ENCODE measurements at places on chromosomes 6 and 20. TPM values are rescaled to one million over a fixed set of nuclear protein-coding genes. Genes with fewer than 3 reads are reported as not detected.

Gene ME1
- total RNA-seq, result 10.1 TPM

Gene CRISP3
- total RNA-seq, result 117 TPM

Gene PRPH2
- 0.91 TPM for total RNA-seq

Gene FAXC
- 2.7 TPM for total RNA-seq

Gene TFAP2D
- total RNA-seq, result not detected

DNA sequence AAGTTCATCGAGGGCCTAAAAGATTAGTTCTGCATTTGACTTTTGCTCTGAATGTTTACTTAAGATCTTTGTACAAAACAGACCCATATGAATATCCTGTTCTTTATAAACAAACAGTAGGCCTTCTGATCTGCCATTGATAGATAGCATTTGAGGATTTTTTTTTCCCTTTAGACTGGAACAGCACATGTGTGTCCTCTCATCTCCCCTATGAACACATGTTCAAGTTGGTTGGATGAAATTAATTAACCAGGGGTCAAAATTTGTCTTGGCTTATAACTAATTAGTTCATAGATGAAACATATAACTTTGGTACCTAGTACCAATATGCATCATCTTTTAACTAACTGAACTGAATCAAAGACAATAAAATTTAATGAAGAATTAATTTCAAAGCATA, 81.3 kb downstream of the AK9 start:
- no peak for DNase-seq

DNA sequence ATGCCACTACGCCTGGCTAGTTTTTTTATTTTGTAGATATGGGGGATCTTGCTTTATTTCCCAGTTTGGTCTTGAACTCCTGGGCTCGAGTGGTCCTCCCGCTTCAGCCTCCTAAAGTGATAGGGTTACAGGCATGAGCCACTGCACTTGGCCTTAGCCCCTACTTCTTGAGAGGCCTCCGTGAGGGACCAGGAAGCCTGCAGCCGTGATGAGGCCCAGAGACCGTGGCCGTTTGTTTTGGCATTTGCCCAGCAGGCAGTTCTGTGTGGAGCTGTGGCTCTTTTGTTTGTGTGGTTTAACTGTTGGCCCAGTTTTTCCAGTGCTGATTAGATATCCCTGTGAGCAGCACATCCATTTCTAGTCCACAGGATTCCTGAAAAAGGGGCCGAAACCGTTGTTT, 39.8 kb downstream of the SRSF3 start:
- DNase-seq, result peak; percentile 81

- no peak for DNase-seq
Observed at GRCh38 chr6:142079130-142079529, 53.6 kb upstream of the GJE1 start.

GRCh38 chr6:74044417-74045096, 348.6 kb downstream of the CD109 start:
- DNase-seq, result no peak

DNA sequence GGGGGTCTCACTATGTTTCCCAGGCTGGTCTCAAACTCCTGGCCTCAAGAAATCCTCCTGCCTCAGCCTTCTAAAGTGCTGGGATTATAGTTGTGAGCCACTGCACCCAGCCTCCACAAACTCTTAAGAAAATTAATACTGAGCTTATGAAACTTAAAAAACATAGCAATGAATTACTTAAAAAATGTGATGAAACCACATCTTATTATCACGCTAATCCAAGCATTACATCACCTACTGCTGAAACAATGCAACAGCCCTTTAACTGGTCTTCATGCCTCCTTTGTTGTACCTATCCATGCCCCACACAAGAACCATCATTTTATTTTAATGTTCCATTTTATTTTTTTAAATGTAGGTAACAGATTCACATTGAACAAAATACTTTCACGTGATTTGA, 24.9 kb downstream of the SESN1 start:
- no peak for DNase-seq

GRCh38 chr6:160055813-160056212, 65.8 kb upstream of the SLC22A1 start:
- no peak for DNase-seq

DNA sequence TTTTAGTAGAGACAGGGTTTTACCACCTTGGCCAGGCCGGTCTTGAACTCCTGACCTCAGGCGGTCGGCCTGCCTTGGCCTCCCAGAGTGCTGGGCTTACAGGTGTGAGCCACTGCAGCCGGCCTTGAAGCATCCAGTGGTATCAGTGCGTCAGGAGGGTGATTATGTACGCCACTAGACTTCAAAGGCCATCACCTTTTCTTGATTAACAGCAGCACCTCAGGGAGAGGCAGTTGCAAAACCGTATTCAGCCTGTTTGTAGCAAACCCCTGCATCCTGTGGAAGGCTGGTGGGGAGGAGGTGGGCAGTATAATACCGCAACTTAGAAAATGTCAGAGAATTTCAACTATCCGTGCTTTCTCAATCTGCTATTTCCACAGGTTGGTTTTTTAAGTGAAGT, 27.3 kb upstream of the SHLD1 start:
- DNase-seq, result no peak

DNA sequence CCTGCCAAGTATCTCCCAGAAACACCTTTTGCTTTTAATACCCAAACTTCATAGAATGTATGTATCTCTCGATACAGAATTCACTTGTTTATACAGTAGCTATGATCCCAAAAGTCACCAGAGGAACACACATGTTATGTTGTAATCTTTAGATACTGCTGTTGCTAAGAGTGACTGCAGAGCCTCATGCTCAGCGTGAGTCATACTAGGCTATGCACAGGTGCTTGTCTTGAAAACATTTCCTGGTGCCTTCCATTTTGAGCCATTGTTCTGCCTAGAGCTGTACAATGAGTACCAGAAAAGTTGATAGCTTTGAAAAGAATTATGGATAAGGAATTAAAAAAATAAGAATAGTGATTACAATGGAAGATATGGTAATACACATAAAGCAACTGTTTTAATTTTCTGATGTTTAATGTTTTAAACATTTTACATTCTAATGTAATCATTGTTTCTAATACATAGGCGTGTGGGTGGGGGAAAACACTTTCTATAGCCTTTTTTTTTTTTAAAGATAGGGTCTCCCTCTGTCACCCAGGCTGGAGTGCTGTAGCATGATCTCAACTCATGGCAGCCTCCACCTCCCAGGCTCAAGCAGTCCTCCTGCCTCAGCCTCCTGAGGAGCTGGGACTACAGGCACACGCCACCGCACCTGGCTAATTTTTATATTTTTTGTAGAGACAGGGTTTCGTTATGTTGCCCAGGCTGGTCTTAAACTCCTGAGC, 79.4 kb downstream of the CD24 start:
- no peak for DNase-seq

DNA sequence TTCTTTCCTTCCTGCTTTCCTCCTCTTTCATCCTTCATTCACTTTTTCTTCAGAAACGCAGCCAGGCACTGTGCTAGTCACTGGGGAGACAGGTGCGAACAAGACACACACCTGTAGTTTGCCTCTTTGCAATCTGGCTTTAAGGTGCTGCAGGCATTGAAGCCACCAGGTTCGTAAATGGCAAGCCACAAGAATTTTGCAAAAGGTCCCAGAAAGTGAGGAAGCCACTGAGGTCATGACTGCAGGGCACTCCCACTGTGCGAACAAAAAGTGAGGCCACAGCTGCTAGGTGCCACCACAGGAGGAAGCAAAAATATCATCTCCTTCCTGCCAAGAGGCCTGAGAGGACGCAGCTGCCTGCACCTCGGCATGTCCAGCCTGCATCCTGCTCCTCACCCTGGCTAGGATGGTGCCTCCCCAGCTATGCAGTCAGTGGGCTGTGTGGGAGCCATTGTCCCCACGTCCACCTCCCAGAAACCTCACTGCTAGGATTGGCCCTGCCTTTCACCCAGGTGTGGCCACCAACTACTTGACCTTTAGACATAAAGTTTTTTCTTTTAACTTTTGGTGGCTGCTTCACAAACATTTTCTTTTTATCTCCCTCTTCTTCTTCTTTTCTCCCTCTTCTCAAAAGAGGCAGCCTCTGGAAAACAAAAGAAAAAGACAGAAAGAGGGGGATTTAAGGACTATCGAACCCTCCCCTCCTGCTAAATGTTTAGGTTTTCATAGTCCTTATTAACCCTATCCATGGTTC, 230.8 kb downstream of the BCAS1 start:
- no peak for DNase-seq

GRCh38 chr6:45923831-45924391, 91.7 kb downstream of the CLIC5 start:
- no peak for DNase-seq

DNA sequence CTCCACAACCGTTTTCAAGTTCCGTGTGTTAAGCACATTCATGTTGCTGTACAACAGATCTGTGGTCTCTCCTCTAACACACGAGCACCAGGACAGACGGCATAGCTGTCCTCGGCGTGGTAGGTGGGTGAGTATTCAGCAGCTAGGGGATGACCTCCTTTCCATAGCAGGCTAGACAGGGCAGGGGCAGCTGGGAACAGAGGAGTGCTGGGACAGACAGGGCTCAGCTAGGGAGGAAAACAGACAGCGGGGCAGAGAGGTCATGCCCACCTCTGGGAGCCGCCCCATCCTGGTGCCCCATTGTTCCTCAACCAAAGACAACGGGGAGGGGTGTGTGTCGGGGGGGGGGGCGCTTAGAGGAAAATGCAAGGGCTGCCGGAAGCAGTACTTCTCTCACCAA, 271.5 kb upstream of the FOXQ1 start:
- DNase-seq, result no peak

Data from ureter (tissue), 1 donor.